ENCODE measurements at places on chromosomes 13 and 19.
A peak's percentile ranks its signal among the peaks of the same experiment; 100 is the strongest.

DNA sequence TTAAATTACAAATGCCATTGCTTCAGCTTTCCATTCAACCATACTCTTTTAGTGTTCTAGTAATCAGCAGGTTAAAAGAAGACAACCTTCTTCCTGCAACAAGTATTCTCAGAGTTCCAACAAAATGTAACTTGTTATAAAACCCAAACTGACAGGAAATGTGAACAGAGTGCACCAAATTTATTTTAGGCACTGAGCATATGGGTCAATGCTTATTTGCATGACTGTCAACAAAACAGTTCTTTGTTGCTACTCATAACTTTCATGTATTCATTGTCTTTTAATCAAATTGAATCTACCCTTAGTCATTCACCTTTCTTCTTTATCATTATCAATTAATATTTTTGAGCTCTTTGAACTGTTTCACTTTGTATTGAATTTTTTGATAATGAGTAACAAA, 554.1 kb downstream of the DACH1 start:
- no peak for DNase-seq

DNA sequence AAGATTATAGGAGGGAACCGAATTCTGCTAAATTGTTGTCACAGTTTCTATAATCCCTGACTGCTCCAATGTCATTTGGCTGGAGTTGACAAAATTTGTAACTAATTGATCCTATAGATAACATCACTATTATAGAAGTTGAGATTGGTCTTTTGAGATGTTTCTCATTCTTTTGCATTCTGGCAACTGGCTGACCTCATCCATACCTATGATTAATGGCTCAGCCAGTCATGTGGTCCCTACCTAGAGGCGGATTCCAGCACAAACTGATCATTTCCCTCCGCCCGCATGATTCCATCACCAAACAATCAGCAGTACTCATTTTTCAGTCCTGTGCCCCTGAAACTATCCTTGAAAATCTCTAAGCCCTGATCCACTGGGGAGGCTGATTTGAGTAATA, 4.2 kb downstream of the PSG2 start:
- DNase-seq: no peak

GRCh38 chr19:49676136-49676783, 811 bp upstream of the PRMT1 start:
- DNase-seq: peak; percentile 88

DNA sequence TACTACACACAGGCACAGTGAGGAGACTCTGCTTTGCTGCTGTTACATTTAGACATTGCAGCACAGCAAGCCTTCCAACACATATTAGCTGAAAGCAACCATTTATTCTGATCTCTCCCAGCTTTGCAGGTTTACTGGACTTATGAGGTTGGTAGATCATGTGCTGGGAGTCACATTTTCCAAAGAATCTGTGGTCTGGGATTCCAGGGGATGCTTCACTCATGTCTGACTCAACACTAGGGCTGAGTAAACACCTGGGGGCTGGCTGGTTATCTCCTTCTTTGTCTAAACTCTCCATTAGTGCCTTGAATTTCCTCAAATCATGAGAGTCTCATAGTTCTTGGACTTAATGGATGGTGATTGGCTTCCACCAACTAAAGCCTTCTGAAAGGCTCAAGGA, 5.4 kb upstream of the LGALS13 start:
- no peak for DNase-seq

DNA sequence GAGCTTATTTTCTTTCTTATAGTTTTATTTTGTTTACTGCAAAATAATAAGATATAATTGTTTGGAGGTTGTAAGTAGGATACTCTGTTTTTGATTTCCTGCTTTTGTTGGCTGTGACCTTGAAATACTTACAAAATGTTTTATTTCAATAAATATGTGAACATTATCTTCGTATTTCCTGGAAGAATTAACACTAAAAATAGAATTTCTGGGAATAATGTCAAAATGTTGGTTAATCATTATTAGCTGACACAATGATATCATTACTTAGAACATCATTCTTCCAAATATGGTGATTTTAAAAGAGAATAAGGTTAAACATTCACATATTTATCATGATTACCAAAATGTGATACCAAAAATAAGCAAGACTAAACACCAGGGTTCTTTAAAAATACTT, 1148.6 kb upstream of the PRR20A start:
- DNase-seq: no peak

DNA sequence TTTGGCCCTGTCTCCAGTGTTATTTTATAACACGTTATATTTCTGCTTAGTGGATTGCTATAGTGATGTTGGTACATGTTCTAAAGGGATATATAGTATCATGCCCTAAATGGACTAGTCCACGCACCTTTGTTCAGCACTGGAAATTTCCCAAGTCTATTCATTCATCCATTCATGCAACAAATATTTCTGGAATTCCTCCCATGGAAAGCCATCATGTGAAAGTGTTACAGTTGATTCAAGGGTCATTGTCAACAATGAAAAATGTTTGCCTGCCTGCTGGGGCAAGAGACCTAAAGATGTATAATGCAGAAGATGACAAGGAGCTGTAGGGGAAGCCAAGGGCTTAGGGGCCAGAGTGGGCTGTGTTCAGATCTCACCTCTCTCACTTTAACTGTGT, 10.8 kb upstream of the HSPH1 start:
- no peak for DNase-seq

- no peak for DNase-seq
Measured at GRCh38 chr13:99176309-99177276, 24.1 kb upstream of the UBAC2 start.

GRCh38 chr13:100980171-100980570, 305.6 kb upstream of the TMTC4 start:
- DNase-seq: no peak

DNA sequence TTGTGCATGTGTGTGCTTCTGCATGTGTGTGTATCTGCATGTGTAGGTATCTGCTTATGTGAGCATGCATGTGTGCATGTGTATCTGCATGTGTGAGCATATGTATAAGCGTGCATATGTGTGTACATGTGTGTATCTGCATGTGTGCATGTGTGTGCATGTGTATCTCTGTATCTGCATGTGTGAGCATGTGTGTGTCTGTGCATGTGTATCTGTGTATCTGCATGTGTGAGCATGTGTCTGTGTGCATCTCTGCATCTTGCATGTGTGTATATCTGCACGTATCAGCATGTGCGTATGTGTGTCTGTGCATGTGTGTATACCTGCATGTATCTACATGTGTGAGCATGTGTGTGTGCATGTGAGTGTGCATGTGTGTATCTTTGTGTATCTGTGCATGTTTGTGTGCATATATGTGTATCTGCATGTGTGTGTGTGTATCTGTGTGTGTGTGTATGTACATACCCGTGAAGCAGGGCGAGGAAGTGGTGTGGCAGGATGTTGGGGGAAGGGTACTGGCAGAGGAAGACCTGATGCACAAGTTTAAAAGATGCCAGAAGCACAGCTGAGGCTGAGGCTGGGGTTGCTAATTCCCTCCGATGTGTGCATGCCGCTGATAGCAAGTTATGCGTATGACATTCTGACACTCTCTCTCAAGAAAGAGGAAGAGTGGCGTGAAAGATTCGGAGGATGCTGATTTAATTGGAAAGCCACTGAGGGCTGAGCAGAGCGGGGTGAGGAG, 64.2 kb downstream of the TEX29 start:
- no peak for DNase-seq

- no peak for DNase-seq
Measured at GRCh38 chr13:66301006-66301405, 929.1 kb downstream of the PCDH9 start.

DNA sequence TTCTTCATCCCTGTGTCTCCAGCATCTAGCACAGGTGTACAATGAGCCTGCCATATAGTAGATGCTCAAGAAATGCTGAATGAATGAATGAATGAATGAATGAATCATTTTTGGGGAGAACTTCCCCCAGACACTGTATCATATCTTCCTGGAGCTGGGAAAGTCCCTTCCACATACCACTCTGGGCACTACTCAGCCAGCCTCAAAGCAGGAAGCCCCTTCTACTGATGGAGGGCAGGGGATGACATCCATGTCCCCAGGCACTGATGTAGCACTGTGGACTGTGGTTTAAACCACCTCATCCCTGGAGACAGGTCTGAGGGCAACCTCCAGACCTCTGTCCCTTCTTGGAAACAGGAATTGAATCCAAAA, 4.8 kb downstream of the GNA15 start:
- no peak for DNase-seq

DNA sequence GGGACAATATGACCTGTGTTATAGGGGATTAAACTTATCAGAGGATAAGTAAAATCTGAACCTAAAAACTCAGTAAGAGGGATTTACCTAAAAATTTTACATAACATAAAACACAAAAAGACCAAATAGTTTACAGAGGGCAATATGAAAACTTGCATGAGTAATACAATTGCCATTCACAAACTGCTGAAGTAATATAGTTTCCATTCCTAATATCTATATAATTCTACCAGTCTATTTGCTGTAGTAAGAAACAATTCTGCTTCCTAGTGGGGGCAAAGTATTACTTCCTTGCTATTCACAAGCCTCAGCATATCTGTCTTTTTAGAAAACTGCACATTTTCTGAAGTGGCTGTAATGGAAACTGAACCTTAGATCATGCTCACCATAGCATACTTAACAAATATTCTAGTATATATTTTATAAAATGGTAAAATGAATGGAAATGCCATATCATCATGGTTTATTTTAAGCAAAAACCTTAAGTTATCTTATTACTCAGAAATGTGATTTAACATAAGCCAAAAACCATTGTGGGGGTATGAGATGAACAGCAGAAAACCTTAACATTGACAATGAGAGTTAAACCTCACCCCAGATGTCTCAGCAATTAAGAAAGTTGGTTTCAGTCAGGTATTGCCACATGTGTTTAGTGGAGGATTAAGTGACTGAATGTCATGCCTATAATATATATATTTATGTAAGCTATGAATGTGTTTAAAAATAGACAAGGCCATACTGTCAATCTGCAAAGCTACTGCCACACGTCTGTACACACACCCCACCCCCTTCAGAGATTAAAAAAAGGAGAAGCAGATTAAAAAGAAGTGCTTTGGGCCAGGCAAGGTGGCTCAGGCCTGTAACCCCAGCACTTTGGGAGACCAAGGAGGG, 136.8 kb downstream of the MIPEP start:
- DNase-seq: no peak

GRCh38 chr13:103272770-103273169, 206.6 kb upstream of the SLC10A2 start:
- no peak for DNase-seq

DNA sequence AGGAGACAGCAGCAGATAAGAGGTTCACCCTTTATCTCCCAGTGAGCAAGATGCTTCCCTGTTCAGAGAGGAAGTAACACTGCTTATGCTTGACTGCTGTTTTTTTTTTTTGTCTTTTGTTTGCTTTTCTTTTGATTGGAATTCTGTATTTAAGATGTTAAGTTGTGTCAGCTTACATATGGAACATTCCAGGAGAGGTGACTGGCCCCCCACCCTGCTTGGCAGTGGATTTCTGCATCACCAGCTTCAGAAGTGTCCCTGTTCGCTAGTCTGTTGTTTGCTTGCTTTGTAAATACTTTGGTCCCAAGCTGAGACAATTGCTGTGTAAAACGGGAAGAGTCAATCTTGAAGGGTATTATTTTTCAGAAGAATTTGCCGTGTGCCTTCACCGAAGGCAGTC, 43.0 kb downstream of the IFT88 start:
- no peak for DNase-seq

DNA sequence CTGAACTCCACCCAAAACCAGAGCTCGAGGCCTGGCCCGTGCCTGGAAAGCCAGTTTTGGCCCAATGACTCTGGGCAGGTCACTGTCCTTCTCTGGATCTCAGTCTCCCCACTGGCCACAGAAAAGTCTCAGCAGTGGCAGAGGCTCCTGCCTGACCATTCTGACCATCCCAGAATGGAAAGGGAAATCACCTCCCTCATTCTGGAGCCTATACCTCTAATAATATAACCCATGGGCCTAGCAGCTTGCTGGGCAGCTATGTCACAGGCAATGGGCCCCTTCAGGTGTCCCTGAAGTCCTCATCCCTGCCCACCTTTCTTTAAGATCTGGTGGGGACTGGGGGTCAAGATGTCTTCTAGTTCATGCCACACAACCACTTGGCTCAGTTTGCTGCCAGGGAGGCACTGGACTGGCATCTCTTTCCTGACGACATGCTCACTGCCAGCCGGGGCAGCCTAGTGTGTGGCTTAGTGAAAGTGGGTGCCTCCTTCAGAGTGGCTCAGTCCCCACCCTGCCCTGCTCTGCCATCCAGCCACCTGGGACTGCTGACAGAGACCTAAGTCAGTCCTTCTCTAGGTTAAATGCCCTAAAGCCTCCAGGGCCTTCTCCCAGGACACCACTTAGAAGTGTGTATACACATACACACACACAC, 62.6 kb downstream of the AP1M1 start:
- no peak for DNase-seq

DNA sequence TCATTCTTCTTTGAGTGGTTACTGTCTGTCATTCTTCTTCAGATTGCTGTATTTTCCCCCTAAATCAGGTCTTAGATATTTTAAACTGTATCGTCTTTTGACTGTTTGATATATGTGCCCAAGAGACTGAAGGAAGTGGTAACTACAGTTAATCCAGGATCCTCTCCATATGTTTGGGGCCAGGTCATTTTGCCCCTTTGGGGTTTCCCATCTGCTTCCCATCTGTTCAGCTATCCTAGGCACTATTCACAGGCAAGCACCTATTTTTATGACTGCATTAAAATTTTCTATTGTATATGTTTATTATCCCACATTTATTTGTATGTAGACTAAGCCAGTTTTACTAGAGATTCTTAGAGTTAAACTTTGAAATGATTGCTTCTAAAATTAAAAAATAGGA, 244.2 kb downstream of the PCCA start:
- peak; percentile 66 for DNase-seq

GRCh38 chr19:4266253-4267000, 12.6 kb upstream of the SHD start:
- no peak for DNase-seq

DNA sequence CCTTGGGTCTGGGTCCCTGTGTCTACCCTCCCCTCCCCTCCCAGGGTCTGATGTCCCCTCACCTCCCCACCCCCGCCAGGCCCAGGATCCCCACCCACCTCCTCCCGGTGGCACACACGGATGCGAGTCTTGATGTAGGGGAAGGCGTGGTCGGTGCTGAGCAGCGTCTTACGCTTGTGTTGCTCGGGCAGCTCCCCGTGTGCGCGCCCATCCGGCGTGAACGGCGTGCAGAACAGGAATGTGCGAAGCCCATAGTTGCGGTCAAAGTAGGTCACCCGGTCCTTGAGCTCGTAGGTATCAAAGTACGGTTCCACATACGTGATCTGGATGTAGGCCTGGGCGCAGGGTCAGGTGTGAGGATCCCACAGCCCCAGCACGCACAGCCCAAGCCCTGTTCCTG, 4.4 kb upstream of the KANK2 start:
- DNase-seq: no peak

DNA sequence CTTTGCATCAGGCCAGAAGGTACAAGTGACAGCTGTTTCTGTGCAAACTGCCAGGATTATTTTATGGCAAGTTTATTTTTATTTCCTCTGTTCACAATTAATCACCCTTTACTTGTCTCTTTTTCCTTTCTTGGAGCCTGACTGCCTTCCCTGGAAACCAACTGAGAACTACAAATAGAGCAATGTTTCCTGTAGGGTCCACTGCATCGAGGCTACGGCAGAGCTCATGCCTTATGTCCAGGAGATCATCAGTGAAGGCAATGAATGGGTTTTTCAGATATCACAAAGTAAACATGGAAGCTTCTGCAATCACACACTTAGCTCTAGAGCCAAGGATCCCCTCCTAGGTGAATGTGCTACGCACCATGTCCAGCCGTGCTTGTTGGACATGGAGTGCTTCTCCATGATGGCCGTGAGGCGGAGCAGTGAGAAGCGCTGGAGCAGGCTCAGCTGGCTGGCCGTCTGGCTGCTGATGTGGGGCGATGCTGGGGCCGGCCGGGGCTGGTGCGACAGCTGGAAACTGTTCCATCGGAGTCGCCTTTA, 110.9 kb downstream of the KL start:
- no peak for DNase-seq
